ENCODE measurements at places on chromosomes 12 and 14.

DNA sequence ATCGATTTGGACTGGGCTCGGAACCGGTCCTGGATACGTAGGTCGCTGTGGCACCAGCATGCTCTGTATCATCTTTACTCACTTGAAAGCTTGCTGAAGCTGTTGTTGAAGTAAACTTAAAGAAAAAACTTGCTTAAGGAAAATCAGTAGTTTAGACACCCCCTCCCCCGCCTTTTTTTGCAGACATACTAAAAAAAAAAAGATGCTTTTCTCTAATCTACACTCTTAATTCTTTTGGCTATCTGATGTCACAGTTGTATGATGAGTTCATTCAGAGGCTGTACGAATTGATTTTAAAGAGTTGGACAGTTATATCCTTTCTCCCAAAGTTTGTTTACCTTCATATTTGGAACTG is 865 bp downstream of the FRS2 start:
- DNase-seq: no peak

GRCh38 chr14:93120517-93120916 is 4.8 kb upstream of the ITPK1 start:
- no peak for DNase-seq

- DNase-seq: no peak
These were observed 17.4 kb downstream of the COL2A1 start for GRCh38 chr12:47986832-47987231.

- DNase-seq: no peak
These were observed 76.4 kb downstream of the ZC3H14 start for GRCh38 chr14:88639221-88639620.

GRCh38 chr14:105324080-105324778 is 9.7 kb downstream of the PACS2 start:
- DNase-seq: no peak

GRCh38 chr12:11812241-11812585 is 162.7 kb downstream of the ETV6 start:
- no peak for DNase-seq

DNA sequence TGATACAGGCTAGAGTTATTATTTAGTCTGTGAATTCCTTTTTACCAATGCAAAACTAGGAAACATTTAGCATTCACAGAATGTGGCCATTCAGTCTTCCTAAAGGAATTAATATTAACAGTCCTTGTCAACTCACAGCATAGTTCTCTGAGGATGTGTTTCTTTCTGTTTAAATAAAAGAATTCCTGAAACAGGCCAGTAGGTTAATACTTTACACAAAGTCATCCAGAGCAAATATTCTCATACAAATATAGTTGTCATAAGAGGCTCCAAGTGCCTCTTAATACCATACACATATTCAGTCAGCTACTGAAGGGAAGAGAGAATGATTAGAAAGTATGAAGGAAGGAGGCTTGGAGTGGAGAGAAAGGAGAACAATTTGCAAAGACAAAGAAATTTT is 120.1 kb downstream of the LMNTD1 start:
- DNase-seq: no peak

DNA sequence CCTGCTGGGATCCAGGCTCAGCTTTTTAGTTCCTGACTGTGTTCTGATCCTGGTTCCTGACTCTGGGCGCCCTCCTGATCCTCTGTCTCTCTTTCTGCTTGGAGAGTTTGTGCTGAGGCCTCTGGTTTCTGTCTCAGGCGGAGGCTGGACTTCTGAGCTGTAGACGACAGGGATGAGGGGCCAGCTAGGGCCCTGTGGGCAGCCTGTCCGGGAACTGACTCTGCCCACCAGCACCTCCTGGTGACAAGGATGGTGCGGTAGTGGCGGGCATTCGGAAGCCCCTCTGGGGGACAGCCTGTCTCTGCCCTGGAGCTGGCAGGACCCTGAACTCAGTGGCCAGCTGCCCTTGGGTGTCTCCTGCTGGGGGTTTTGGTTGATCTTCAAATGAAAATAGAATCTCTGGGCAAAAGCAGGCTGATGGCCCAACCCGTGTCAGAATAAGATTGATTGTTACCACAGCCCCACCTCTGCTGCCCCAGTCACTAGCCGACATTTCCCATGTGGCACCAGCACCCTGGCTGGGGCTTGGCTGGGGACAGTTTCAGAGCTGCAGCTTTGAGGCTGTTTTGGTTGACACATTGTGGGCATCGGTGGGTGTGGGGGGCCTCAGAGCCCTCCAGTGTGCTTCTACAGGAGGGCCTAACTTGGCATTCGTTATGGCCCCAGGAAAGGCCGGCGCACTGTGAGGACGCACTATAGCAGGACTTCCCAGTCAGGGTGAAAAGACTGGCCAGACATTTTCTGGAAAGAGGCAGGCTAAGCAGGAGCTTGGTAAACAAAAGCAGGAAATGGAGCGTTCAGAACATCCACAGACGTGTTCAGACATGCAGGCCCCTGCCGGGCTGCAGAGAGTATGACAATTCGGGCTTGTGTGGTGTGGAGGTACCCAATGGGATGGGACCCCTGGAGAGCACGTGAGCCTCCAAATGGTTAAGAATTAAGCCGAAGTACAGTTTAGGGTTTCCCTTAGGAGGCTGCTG is 16.2 kb downstream of the KRT80 start:
- DNase-seq: no peak

DNA sequence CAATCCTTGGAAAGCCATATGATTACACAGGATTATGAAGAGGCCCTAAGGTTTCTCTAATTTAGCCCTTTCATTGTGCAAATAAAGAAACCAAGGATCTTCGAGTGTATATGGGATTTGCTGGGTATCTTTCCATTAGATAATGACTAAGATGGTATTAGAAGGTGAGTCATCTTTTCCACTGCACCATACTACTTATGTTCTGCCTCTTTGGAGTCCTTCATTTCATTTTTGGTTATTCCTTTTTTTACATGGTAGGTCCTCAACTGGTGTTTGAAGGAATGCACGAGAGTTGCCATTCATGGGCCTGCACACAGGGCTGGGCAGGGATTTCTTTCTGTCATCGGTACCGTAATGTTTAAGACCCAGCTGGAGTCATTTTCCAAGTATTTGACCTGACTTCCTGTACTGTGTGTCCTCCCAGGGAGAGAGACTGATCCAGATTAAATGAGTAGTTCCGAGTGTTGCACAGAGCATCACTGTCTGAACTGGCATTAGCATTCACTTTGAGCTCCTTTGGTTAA is 85.7 kb downstream of the BORCS5 start:
- DNase-seq: no peak

DNA sequence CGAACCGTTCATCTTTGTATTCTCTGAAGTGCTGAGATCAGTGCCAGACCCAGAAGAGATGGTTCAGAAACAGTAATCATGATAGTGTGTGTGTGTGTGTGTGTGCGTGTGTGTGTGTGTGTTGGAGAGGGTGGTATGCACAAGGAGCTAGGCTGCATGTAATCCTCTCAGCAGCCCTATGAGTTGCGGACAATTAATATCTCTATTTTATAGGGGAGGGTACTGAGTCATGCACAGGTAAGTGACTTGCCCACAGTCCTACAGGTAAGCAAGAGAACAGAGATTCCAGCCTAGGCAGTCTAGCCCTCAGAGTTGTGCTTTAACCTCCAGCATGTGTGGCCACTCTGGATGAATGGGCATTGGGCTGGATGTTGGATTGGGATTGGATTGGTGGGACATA is 27.9 kb upstream of the TCL1A start:
- no peak for DNase-seq

GRCh38 chr14:83253870-83254269 is 1720.2 kb upstream of the SEL1L start:
- no peak for DNase-seq

DNA sequence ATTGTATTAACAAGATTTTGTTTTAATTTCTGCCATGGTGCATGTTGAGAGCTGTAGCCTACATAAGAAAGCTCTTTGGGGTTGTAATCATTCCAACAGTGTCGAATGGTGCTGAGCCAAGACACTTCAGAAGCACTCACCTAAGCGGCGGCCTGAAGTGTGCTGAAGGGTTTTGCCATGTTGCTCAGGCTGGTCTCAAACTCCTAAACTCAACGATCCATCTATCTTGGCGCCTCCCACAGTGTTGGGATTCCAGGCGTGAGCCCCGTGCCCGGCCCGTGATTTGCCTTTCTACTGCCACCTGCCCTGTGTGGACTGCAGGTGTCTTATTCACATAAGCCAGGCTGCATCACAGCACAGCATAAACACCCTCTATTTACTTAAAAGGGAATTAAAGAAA is 48.9 kb downstream of the AMN start:
- no peak for DNase-seq

GRCh38 chr12:52418576-52419110 is 12.5 kb upstream of the KRT82 start:
- DNase-seq: no peak

- no peak for DNase-seq
These were observed 3.2 kb upstream of the ADAM21 start for GRCh38 chr14:70448633-70449340.

DNA sequence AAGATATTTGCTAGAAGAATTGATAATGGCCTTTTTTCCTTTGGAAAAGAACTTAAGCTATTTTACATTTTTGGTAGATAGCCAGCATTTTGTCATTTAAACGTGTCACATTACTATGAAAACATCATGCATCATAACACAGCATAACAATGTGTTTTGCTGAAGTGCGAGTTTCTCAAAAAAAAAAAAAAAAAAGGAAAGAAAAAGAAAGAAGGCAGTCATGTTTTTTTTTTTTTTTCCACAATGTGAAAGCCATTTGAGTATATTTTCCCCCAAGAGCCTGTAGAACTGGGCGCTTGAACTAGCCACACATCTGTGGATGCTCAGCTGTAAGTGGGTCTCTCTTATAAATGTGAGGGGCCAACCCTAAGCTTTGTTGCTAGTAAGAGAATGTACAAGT is 300.1 kb downstream of the AKAP6 start:
- DNase-seq: no peak

GRCh38 chr12:40105265-40105514 is 691 bp downstream of the SLC2A13 start:
- DNase-seq: no peak

DNA sequence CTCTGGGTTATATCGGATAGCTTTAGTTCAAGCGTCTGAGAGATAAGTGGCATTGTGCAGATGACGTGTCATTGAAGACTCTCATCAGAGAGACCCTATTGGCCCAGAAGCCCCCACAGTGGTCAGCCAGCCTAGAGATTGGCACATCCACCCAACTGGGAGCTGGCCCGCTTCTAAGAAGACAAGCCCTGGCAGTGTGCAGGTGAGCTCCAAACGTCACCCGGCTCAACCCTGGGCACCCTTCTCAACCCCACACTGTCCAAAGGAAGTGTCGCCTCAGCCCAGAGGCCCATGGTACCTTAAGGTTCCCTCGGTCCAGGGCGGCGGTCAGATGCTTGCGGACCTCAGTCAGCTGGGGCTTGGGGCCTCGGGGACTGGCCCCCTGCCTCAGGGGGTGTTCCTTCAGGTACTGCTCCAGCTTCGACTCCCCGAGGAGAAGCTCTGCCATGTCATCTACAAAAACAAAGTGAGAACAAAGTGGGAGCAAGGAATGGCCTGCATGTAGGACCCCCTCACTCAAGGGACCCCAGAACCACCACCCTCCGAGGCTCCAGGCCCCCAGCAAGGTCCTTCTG is 30.3 kb downstream of the TTC7B start:
- DNase-seq: no peak

DNA sequence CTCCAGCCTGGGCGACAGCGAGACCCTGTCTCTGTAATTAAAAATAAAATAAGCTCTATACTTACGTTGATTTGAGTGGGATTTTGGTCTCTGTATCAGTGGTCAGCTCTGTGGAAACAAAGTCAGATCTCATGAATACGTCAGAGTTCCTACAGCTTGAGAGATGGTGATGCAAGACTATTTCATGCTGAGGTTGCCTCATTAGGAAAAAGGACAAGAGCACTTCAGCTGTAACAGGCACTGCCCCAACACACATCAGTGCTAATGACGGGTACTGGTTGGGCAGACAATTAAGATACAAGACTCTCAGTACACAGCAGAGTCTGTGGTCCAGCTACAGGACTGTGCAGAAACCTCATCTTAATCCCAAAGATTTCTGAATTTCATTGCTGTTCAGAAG is 246.4 kb upstream of the AMIGO2 start:
- DNase-seq: no peak

DNA sequence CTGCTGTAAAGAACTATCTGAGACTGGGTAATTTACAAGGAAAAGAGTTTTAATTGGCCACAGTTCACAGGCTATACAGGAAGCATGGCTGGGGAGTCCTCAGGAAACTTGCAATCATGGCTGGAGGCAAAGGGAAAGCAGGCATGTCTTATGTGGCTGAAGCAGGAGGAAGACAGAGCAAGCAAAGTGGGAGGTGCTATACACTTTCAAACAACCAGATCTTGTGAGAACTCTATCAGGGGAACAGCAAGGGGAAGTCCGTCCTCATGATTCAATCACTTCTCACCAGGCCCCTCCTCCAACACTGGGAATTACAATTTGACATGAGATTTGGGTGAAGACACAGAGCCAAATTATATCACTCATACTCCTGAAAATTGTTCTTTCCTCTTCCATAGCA is 109.5 kb upstream of the PKP2 start:
- DNase-seq: no peak

DNA sequence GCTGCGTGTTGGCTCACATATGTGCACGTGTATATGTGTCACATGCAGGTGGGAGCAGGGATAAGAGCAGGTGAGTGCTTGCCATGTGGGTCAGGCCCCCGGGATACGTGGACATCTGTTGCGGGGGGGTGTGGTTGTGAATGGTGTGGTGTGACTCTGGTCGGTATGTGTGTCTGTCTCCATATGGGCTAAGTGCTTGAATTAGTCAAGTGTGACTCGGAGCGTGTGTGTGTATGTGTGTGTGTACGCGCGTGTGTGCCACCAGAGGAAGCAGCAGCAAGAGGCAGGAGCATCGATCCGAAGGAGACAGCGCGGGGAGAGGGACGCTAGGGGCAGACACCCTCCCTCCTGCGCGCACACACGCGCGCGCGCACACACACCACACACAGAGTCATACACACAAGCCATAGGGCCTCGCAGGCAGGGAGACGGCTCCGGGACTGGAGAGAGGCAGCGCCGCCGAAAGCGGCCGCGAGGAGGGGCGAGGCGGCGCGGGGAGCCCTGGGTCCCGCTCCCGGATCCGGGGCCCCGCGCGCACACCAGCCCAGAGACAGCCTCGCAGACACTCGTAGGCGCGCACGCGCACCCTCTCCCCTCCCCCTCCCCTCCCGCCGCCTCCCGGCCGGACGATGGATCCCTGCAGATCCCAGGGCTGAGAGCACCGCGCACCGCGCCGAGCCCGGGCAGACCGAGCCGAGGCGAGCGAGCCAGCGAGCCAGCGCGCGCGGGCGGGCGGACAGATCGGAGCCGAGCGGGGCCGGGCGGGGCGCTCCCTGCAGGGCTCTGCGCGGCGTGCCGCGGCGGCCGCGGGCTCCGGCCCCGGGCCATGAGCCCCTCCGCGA is at the start of gene ASIC1:
Gene ASIC1 (plus strand): TSS at position 597 of the 842 bp plus-strand sequence. CDS start 1,171 bp downstream, outside the sequence.
- peak; percentile 19 for DNase-seq

Measured in T-helper 17 cell (primary cell).